Naive thymus-derived CD8-positive, alpha-beta T cell (primary cell): ENCODE measurements at places on chromosomes 2 and 18.

DNA sequence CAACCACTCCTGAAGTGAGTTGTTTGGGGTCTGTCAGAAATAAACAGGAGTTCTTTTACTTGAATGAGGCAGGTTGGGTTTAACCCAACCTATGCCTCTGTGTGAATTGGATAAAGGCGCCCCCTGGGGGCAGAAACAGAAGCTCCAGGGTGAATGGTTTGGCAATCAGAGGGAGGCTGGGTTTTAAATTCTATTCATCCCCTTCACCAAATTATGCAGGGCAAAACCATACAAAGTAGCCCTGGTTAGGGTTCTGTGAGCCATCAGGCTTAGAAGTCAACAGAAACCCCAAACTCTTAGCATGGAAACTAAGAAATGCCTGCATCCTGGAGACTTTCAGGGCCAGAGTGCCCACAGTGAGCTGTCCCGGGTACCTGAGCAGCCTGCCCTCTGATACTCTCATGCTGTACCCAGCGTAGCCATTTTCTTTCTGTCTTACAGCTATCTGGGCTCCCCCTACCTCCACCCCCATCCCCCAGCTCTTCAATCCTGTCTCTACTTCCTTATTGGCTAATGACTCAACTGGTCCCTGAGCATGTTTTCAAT is 241.5 kb downstream of the ICOS start:
- DNase-seq: peak; percentile 67

- DNase-seq: peak; percentile 64
Observed at GRCh38 chr2:232325324-232326273, 53.0 kb upstream of the ALPP start.

DNA sequence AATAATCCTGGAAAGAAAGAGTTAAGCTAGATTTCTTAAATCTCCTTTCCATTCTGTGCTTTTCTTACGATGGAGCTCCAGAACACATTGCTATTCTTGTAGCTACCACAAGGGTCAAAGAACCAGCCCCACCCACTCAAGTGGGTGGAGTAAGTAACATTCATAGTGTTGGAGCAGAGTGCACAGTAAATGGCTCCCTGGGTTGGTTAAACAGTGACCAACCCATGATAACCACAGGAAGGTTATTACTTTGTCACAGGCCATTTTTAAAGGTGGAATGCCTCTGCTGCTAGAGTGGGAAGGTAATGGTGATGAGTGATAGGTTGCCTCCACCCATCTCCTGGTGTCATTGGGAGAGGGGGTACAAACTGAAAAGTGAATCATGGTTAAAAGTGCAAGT is 13.9 kb downstream of the ARPC2 start:
- no peak for DNase-seq

DNA sequence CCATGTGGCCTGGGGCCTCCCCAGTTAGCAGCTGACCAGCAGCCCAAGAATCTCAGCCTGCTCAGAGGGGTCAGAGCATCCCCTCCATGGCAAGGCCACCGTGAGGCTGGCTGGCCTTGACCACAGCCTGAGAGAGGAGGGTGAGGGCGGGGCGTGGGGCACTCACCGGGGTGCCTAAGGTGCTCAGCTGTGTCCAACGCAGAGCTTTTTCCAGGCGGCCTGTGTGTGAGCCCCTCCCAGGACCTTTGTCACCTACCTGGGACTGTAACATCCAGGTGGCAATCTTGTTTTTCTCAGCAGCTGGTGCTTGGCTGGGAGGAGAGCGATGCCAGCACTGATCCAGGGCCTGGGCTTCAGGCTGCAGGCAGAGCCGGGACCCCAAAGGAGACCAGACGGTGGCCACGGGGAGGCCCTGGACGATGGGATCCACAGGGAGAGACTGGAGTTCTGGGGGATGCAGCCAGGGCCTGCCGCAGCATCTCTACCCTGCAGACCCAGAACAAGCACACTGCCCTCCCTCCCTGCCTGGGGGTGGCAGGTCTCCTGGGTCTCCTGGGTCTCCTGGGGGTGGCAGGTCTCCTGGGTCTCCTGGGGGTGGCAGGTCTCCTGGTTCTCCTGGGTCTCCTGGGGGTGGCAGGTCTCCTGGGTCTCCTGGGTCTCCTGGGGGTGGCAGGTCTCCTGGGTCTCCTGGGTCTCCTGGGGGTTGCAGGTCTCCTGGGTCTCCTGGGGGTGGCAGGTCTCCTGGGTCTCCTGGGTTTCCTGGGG is 12.3 kb downstream of the SNED1 start:
- DNase-seq: no peak

- no peak for DNase-seq
Observed at GRCh38 chr18:11581286-11581685, 28.1 kb upstream of the SLC35G4 start.

DNA sequence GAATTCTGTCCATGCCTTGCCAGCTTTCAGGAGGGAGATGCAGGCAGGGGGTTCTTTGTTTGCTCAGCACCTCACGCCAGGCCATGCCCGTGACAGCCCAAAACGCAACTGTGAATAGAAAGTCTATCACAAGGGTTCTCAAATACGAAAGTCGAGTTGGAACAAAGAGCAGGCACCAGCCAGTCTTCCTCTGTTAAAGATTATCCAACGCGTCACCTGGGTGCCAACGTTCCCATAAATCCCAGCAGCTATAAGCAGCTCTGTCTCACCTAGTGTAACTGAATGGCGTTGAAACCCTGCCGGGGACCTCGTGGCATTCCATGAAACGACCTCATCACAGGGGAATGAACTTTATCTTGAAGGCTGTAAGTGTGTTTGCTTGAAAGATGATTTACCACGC is 84.8 kb upstream of the GATA6 start:
- no peak for DNase-seq

GRCh38 chr2:3222636-3223035 is 155.0 kb downstream of the EIPR1 start:
- peak; percentile 12 for DNase-seq

GRCh38 chr2:43609290-43609918 is 13.6 kb upstream of the THADA start:
- peak; percentile 43 for DNase-seq

DNA sequence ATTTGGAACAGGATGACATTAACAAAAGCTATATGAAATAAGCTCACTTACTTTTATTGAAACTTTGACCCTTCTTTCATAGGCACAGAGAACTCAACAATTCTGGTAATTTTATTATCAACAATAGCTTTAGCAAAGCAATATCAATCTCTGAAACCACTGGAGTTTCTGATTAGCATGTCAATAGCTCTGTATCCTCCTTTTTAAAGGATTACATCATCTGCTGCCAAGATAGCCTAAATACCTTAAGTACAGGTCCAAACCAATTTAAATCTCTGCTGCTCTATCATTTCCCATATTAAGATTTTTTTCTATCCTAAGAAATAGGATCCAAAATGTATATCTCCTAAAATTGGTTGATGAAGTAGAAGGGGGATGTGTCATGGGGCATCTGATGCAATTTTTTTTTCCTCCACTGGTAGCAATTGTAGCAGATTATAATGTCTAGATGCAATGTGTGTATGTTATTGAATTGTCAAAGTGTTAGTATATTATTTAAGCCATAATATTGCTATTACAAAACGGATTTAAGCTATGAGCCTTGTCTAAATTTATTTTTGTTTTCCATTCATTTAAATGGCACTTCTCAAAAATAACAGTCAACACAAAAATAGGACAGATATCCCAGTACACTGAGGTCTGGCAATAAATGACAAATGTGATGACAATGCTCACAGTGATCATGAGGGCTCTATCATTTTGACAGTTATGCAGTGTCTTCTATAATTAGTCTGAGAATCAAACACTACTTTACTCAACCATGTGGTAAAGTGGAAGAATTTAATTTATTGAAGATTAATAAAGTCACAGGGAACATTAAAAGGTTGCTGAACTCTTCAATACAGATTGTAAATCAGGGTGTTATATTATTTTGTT is 328.4 kb downstream of the CDH7 start:
- DNase-seq: no peak

GRCh38 chr2:159177957-159178356 is 108.5 kb downstream of the WDSUB1 start:
- DNase-seq: no peak

- no peak for DNase-seq
Observed at GRCh38 chr2:121688820-121689219, 39.6 kb upstream of the CLASP1 start.

DNA sequence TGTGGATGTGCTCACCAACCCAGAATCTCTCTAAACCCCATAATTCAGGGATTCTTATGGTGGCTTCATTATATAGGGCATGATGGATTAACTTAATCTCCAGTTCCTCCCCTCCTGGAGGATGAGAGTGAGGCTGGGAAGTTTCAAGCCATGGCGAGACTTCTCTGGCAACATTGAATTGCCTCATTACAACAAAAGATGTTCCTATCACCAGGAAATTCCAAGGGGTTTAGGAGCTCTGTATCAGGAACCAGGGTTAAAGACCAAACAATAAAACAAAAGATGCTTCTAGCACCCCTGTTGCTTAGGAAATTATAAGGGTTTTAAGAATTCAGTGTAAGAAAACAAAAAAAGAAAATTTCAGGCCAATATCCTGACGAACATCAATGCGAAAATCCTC is 100.1 kb downstream of the NAB1 start:
- DNase-seq: no peak

DNA sequence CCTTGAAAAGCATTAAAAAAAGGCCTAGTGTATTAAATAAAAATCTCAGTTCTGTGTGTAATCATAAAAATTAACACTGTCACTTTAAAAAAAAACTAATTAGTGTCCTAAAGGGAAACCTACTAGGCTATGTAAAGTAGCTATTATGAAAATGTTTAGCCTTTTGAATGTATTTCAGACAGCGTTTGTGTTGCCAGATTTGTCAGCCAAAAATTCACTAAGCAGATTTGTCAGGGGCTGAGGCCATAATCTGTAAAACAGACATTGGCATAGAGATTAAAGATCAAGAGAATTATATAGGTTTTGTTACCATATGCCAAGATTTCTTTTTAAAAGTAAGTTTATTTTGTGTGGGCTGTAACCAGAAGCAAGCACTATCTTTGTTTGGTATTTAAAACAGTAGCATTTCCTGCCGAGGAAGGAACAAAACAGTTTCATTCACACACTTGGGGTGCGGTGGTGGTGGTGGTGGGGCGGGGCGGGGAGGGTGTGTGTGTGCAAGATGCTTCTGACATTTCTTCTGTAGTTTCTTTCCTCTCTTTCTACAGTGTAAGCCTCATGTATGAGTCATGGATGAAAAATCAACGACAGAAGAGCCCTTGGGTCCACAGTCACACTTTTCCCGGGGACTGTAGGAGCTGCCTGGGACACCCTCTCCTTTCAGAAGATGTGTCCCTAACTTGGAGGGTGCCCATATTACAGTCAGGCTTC is 328.5 kb upstream of the FANCL start:
- DNase-seq: no peak

- no peak for DNase-seq
Observed at GRCh38 chr2:208984376-208985090, 439.3 kb upstream of the MAP2 start.

GRCh38 chr18:47969816-47970215 is 39.4 kb upstream of the SMAD2 start:
- DNase-seq: no peak

- DNase-seq: no peak
Observed at GRCh38 chr2:98935777-98936352, at the start of gene CRACDL. CRACDL (minus strand) TSS chr2:98936225; CDS start chr2:98846800, 89,425 bp downstream.
